CD4-positive, alpha-beta T cell treated with Interleukin-4 for 4 hours (primary cell): ENCODE measurements at places on chromosomes 5 and 9.

DNA sequence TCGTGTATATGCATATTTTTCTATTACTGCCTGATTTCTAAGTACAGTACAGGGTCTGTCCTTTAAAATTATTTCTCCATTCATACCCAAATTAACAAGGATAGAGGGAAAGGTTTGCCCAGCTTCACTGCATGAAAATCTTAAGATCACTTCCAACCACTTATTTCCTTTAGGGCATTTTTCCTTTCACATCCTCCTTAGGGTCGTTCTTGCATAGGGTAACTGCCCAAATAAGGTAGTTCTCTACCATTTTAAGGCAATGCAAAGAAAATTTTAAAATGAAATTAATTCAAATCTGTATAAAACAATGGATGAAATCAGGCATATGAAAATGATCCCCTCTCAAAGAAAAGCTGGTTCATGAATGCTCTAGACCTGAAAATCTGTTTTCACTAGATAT lies 4.1 kb upstream of the CDC20B start:
- DNase-seq = no peak

DNA sequence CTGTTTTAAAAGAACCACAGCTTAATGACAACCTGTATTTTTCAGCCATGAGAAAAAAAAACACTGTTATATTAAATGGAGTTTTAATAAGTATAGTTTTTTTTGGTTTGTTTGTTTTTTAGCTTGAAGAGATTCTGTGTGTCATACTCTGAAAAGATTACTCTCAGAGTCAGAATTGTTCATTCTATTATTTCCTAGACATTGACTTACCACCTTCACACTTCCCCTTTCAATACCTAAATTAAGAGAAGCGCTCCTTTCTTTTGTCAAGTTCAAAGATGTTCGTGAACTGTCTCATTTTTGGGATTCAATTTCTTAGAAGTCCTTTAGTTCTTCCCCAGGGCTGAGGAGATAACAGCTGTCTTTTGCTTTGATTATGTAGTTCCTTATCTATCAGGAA lies 1201.6 kb upstream of the NUDT12 start:
- DNase-seq = no peak

DNA sequence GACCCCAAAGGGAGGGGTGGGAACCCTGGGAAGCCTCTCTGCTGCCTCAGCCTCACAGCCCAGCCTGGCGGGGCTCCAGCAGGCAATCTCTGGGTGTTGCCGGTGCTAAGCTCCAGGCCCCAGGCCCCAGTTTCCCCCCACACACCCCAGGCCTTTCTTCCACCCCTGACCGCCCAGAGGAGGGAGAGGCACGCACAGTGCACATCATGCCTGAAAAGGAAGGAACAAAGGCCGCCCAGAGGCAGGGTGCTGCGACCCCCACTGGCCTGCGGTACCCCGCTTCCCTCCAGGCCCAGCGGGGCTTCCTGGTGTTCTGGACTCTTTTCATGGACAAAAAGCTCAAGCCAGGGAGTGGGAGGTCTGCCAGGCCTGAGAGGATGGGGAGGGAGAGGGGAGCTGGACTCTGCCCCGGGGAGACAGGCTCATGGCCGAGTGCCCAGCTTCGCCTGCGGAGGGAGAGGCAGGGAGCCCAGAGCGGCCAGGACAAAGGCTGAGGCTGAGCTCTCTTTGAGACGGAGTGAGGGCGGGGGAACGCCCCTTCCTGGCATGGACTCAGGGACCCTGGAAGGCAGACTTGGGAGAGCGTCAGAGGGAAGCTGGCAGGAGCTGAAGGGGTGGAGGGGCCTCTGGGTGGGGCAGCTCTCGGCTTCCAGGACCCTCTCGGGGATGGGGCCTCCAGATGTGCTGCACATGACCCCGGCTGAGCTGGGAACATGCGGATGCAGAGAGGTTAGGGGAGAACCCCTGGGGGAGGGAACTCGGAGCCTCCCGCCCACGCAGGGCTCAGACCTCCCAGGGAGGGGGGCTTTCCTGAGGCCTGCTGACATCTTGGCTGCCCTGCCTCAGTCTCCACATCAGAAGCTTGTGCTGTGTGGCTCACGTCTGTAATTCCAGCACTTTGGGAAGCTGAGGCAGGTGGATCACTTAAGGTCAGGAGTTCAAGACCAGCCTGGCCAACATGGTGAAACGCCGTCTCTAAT lies 1.8 kb upstream of the ENTPD2 start:
- no peak for DNase-seq

GRCh38 chr5:140055152-140055551 lies 12.1 kb upstream of the NRG2 start:
- no peak for DNase-seq

- no peak for DNase-seq
Measured at GRCh38 chr9:80698725-80699410, 990.5 kb downstream of the TLE1 start.

- peak; percentile 17 for DNase-seq
Measured at GRCh38 chr9:136373300-136374182, at the start of gene CARD9. Gene CARD9, minus strand, starts transcription at chr9:136373669. Its CDS starts 1,591 bp downstream, at chr9:136372078.

GRCh38 chr5:150598006-150598405 lies 42.5 kb upstream of the SYNPO start:
- no peak for DNase-seq

DNA sequence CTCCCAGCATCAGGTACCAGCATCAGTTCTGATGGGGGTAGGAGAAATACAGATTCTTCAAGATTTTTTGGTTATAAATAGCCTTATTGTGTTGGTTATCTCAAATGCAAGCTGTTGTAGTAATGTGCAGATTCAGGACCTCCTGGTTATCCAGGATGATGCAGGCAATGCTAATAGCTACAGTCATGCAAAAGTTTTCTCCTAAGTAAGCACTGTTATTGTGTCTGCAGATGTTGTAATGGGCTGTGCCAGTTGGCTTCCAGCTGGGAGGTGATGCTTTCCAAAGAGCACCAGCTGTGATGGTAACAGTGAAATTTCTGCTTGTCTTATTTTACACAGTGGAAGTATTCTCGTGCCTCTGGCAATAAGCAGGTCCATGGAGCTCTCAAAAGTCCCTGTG lies 719.2 kb upstream of the CTNND2 start:
- DNase-seq = no peak

GRCh38 chr9:137396227-137396626 lies 26.7 kb downstream of the EXD3 start:
- DNase-seq = no peak

- DNase-seq = no peak
Measured at GRCh38 chr5:91158011-91158410, 225.1 kb downstream of the ARRDC3 start.

DNA sequence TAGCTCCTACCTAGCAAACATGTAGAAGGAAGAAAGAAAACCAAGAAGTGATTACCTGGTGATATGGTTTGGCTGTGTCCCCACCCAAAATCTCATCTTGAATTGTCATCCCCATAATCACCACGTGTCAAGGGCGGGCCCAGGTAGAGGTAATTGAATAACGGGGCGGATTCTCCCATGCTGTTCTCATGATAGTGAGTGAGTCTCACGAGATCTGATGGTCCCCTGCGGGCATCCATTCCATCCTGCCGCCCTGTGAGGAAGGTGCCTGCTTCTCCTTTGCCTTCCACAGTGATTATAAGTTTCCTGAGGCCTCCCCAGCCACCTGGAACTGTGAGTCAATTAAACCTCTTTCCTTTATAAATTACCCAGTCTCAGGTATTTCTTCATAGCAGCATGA lies 27.4 kb upstream of the ANKRD34B start:
- no peak for DNase-seq

DNA sequence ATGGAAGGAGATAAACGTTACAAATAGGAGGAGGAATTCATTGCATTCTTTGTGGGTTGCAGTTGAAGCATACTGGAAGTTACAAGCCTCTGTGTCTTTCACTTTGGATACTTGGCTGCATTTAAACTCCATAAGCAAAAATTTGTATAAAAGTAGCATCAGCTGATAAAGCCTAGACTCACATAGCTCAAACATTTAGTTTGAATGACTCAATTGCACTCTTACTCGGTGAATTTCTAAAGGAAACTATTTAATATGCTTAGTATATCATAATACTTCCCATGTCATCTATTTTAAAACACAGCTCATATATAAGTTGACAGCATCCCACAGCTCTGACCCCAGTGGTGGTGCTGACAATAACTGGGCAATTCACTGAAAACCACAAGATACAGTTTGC lies 596.6 kb upstream of the ZNF608 start:
- DNase-seq = no peak

DNA sequence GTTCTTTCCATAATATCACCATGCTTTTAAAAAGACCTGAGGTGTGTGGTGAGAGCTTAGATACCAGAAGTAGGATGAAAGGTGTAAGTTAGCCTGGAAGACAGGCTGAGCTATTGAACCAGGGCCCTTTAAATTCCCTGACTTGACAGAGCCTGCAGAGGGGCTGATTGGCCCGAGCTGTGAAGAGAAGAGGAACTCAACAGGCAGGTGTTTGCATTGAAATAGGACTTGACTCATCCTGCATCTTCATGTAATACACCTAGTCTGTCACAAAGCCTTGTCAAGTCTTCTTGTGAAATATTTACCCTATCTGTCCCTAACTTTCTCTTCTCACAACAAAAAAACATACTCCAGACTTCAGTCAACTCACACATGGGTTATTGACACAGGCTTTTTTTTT lies 16.6 kb upstream of the ANP32B start:
- no peak for DNase-seq

DNA sequence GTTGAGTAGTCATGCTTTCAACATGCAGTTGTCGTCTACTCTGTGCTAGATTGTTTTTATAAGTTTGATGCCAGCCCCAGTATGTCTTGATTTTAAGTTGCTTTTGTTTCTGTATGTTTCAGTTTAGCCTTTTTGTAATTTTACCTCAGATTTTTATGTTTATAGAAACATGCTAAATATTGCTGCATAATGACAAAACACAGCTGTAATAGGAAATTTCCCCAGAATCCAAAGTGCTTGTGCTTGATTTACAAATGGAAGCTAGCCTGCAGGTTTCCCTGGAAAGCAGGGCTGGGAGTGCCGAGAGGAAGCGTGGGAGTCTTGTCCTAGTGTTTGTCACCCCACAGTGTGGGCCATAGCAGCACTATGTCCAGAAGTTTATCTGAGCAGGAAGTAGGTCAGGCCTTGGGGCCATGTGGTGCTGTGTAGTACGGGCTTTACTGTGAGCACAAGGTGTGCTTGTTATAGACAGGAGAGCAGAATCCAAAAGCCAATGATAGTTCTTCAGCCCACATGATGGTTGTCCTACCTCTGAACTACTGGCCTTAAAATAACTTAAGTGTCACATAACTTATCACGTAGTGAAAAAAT lies 100.0 kb upstream of the NREP start:
- no peak for DNase-seq

DNA sequence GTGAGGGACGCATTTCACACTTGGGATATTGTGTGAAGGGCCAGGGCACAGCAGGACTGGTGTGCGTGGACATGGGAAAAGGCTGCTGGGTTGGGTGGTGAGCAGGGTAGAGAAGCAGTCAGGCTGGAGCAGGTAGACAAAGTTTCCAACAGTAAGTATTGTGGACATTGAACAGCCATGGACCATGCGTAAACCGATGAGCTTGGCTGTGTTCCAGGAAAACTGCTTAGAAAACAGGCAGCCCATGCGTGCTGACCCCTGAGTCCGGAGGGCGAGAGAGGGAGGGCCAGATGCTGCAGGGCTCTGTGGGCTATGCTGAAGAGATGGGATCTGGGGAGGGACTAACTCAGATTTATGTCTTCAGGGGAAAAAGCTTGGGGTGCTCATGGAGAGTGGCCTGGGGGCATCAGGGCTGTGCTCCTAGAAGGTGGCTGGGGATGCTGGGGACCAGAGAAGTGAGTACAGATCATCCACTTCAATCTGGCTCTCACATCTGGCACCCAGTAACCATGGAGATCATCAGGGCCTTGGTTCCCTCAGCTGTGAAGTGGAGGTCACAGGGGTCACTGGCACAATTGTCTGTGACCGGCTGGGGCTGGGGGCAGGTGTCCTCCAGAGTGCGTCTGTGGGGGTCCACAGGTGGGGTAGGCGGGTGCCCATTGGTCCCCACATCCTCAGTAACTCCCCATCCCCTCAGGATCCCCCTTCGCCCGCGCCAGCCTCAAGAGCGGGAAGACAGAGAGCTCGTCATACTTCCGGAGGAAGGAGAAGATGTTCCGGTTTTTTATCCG lies 93.3 kb downstream of the CACNA1B start:
- DNase-seq = no peak

GRCh38 chr5:96654209-96654608 lies 8.0 kb upstream of the CAST start:
- peak; percentile 21 for DNase-seq

- no peak for DNase-seq
Measured at GRCh38 chr9:125150349-125151245, 7.3 kb upstream of the SCAI start.

DNA sequence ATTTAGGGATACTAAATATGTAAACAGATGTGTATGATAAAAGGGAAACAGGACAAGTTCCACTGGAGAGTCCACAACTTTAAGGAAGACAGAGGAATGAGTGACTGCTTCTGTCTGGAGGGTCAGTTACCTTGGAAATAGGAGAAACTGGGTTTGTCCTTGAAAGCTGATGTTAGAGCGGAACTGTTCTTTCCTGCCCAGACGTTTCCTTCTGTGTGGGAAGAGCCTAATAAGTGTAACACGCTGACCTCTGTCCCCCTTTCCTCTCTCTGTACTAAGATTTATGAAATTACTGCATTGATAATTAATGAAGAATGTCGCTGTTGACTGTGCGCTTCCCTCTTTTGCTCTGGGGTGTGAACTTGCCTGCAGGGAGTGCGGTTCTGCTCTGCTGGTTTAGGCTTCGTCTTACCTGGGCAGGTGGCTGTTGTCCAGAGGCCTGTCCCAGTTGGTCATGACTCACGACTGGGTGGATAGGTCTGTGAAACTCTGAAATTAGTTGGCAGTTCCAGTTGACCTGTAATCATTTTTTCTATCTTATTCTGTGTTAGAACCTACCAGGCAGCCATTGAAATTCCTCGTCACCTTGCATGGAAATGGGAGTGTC lies 126.8 kb downstream of the MTRR start:
- DNase-seq = no peak

DNA sequence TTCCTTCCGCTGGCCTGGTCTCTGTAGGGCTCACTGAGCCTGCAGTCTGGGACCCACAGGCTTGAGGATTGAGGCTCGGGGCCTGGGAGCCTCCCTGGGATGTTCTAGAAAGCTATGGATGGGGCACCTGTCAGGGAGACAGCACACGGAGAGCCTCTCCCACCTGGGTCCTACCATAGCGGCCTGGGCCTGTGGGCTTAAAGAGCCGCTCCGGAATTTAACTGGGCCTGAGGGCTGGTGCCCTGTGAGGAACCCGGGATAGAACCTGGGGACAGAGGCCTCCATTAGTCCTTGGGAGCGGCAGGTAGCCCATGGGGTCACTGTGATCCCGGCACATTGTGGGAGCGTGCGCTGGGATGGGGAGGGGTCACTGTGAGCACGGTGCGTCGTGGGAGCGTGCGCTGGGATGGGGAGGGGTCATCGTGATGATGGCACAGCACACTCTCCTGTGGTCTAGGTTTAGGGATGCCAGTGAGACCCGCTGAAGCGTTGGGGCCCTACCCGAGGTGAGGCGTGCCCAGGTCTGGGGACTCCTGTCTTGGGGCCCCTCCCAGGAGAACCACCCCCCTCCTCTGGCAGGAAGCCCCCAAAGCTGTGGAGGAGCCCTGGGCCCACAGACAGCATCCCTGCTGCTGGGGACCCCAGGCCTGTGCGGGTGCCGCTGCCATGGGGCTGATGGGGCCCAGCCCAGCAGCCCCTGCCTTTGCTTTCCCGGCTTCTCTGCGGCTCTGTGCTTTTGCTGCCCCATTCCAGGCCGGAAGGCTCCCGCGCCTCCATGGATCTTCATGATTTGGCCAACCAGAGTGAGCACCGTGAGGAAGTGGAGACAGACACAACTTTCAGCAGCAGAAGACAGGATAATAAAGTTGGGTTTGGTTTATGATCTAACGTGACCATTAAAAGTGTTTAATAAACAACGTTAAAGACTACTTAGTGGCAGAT lies 3.4 kb upstream of the CEP72 start:
- DNase-seq = no peak
